ENCODE measurements at places on chromosomes 13 and 19.

DNA sequence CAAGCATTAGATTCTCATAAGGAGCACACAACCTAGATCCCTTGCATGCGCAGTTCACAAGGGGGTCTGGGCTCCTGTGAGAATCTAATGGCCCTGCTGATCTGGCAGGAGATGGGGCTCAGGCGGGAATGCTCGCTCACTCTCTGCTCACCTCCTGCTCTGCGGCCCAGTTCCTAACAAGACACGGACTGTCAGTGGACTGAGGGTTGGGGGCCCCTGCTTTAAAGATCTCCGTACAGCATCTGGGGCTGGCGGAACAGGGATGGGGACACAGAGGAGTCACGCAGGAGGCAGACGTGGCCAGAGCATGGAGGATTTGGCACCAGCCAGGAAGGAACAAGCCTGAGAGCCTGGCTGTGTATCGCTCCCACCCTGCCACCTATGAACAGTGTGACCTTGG is 37.3 kb upstream of the ZNF536 start:
- DNase-seq = no peak

DNA sequence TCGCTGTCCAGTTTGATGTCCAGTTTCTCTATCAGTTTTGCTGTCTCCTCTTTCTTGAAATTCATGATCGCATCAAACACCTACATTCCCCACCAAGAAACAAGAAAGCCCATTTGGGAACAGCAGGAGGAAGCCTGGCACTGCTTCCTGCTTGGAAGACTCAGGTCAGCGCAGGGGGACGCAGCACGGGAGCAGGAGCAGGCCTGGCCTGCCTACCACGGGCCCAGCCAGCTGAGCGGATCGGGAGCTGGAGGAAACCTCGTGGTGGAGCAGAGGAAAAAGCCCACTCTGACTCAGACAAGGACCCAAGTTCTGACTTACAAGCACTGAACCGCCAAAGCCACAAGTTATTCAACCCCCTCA is 3.9 kb downstream of the EEF2 start:
- DNase-seq = no peak

DNA sequence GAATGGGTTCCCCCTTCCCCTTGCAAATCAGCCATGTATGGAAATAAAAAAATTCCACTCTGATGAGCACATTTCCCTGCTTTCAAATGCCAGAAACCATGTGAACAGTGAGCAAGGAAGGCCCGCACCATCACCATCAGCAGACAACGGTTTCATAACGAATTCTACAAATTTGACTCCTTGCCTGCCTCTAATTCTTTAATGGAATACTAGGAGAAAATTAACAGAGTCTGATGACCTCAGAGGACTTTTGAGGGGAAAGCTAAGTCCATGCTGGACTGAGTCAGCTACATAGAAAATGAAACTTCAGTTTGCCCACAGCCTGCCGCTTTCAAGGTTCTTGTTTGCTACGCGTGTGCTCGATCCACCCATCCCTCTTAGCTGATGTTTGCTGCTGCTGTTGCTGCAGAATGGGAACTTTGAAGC is 46.7 kb upstream of the KL start:
- DNase-seq = no peak

- no peak for DNase-seq
These were observed 39.7 kb downstream of the RCBTB2 start for GRCh38 chr13:48493066-48493765.

- peak; percentile 41 for DNase-seq
These were observed 590 bp upstream of the LGI4 start for GRCh38 chr19:35135389-35135909.

GRCh38 chr19:9857920-9858746 is 23.0 kb downstream of the PIN1 start:
- DNase-seq = no peak

DNA sequence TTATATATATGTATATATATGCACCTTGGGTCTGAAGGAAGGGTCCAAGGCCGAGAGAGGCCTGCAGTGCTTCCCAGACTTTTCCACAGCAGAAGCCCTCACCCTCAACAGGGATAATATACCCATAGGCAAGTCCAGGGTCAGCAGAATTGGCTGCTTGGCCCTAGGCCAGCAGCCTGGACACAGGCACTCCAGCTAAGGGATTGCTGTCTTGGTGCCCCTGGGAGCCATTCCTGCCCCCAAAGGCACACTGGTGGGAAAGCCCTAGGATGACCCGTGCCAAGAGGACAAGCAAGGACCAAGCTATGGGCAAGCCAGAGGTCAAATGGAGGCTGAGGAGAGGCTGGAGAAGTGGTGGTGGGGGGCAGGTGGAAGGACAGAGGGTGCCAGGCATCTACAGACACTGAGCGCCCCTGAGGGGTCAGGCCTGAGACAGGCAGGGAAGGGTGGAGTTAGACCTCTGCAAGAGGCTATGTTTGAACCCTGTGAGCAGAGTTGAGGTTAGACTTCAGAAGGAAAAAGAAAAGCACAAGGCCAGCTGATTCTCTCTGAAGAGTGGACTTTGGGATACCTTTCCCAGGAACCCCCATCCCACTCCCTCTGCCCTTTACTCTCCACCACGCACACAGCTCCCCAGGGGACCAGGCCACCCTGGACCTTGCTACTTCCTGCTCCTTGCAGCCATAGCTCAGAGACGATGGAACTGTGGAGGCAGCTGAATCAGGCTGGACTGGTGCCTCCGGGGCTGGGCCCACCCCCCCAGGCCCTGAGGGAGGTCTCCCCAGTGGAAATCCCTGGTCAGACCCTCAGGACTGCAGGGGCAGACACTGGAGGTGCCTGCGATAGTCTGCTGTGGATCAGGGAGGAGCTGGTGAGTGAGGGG is at the start of gene ERICH4:
Gene ERICH4, plus strand, starts transcription at position 684 of the 883 bp plus-strand sequence. Its CDS starts 14 bp downstream, at position 698.
- no peak for DNase-seq

DNA sequence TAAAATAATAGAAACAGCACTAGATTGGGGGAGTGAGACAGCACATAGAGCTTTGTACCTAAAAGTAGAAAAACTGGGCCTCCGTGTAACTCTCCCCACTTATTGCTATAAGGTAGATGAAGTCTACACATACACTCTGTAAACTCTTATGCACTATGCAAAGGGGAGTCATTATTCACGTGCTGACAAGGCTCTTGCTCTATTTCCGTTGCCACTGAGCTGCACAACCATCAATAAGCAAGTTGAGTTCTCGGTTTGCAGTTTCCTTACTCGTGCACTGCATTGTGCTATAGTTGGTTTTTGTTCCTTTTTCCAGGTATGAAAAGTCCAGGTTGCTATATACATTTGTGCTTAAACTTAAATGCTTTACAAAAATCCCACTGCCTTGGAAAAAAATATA is 294.0 kb upstream of the DACH1 start:
- no peak for DNase-seq

DNA sequence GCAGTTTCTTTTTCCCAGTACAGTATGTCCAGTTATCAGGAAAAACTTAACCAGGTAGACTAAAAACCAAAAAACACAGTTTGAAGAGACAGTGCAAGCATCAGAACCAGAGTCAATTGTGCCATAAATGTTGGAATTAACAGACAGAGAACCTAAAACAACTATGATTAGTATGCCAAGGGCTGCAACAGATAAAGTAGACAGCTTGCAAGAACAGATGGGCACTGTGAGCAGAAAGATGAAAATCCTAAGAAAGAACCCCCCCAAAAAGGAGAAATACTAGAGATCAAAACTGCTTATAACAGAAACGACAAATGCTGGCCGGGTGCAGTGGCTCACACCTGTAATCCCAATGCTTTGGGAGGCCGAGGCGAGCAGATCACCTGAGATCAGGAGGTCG is 47.1 kb upstream of the KLF5 start:
- no peak for DNase-seq

- DNase-seq = peak; percentile 53
These were observed 6.6 kb upstream of the NPAS1 start for GRCh38 chr19:47013041-47013517.

DNA sequence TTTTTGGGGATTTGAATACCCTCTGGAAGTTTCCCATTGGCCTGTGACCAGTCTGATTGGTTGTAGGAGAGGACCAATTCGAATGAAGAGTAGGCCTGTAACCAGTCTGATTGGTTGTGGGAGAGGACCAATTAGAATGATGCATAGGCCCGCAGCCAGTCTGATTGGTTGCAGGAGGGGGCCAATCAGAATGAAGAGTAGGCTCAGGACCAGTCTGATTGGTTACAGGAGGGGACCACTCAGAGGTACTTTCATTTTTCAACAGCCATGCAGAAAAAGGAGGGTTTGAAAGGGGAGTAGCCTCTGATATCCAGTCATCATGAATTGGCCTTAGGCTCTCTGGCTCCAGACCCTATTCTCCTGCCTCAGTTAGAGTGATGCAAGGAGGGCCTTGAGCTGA is 30.4 kb upstream of the SLC1A5 start:
- DNase-seq = no peak

GRCh38 chr13:41811588-41812021 is 149.3 kb downstream of the VWA8 start:
- no peak for DNase-seq

GRCh38 chr13:97810152-97810551 is 143.3 kb upstream of the IPO5 start:
- DNase-seq = no peak

- no peak for DNase-seq
These were observed 47.7 kb upstream of the UQCRFS1 start for GRCh38 chr19:29260477-29261317.

- DNase-seq = no peak
These were observed 206.8 kb downstream of the UQCRFS1 start for GRCh38 chr19:29006057-29006735.

DNA sequence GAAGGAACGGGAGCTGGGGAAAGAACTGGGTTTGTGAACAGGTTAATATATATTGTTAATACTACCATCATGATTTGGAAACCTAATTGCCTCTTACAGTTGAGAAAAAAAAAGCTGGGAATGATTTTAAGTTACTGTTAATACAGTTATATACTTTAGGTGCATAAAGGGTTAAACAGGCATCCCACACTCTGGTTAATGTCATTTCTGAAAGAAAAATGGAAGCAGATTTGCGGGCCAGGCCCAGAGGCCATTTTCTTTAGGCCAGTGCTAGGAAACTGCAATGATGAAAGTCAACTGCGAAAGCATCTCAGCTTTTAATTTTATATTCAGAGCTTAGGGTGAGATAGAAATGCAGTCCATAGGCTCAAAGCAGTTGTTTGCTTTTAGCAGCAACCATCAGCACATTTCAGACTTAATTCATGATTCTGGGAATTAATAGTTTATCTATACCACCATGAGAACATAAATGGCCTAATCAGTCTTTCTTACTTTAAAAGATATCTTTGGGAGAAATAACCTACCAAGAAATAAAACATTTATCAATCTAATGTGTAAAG is 592.8 kb downstream of the GPC6 start:
- DNase-seq = no peak

GRCh38 chr19:47095476-47096099 is 18.0 kb downstream of the ZC3H4 start:
- no peak for DNase-seq

DNA sequence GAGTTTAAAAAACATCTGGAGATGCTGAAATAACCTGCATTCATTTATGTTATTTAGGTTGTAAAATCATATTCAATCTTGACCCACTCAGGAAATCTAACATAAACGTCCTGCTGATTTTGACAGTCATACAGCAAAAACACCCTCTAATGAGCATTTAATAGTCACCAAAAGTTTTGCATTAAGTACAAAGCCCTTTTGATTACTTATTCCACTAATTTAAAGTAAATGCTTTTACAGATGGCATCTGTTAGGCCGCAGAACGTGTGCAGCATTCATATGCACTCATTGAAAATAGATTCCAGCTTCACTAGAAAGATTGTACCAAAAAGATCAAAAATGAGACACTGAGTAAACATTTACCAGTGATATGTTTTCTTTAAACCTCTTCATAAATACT is 1295.1 kb downstream of the EFNB2 start:
- no peak for DNase-seq

DNA sequence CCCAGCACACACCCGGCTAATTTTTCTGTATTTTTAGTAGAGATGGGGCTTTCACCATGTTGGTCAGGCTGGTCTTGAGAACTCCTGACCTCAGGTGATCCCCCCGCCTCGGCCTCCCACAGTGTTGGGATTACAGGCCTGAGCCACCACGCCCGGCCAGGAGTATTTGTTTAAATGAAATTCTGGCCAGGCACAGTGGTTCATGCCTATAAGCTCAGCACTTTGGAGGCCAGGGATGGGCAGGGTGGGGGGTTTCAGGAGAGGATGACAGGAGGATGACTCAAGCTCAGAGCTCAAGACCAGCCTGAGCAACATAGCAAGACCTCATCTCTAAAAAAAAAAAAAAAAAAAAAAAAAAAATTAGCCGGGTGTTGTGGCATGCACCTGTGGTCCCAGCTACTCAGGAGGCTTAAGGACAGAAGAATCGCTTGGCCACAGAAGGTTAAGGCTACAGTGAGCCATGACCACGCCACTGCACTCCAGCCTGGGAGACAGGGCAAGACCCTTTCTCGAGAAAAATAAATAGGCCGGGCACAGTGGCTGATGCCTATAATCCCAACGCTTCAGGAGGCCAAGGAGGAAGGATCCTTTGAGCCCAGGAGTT is 8.2 kb upstream of the DHDH start:
- no peak for DNase-seq

DNA sequence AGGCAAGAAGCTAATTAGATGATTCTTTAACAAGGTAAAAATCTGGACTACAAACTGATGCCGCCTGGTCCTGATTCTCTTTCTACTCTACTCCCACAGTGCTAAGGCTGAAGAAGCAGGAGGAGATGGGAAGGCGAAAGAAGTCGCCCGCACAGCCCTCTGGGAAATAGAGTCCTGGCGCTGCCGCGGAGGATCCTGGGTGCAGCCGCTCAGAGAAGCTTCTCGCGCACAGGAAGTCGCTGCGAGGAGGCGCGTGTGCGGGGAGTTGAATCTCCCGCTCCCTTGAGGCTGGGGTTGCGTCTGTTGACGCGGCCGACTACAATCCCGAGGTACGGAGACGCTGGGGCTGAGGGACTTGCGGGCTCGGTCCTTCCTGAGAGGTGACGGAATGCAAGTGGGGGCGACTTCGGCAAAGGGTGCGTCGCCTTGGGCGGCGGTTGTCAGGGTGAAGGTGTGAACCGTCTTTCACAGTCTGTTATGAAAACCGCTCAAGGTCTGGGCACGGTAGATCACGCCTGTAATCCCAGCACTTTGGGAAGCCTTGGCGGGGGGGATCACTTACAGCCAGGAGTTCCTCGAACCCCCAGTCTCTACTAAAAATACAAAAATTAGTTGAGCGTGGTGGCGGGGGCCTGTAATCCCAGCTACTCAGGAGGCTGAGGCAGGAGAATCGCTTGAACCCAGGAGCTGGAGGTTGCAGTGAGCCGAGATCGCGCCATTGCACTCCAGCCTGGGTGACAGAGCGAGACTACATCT is at the start of gene ZNF473:
Gene ZNF473, plus strand, starts transcription at position 212 of the 756 bp plus-strand sequence. CDS start 5,078 bp downstream, outside the sequence.
- DNase-seq = peak; percentile 90

GRCh38 chr19:46374536-46375475 is 27.9 kb downstream of the PPP5C start:
- DNase-seq = no peak

GRCh38 chr13:29791997-29792780 is 58.2 kb downstream of the UBL3 start:
- DNase-seq = no peak

Data from effector CD4-positive, alpha-beta T cell (primary cell).